ENCODE measurements at places on chromosomes 2 and 18.

GRCh38 chr2:114926303-114926702 lies 483.9 kb downstream of the DPP10 start:
- no peak for DNase-seq

DNA sequence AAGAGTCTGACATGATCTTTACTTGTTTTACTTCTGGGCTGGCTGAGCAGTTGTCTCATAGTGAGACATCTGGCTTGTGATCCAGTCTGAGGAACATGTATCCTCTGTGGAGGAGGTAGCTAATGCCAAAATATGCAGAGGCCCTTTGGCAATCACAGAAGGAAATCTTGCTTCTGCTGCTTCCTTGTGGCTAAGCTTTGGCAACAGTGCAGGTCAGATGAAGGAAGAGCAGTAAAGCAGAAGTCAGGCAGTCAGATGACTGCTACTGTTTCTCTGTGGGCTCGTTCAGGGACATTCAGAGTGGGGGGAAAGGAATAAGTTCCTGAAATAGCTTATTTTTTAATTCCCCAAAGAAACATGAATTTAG lies 22.3 kb downstream of the DOK1 start:
- no peak for DNase-seq

DNA sequence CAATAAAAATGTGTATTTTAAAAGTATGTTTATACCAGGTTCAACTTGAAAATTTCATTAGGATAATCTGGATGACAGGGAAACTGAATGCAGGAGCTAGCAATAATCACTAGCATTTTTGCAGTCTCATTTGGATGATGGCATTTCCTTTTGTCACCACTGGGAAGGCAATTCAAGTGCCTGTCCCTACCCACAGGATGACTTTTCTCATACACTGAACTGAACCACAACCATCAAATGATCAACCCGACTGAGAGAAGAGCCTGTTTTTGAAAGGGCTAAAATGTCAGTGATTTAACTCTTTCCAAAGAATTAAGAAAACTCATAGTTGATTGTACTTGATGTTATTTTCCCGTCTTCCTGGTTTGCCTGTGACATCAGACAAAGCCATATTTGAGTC lies 115.0 kb downstream of the FAM124B start:
- DNase-seq = no peak

DNA sequence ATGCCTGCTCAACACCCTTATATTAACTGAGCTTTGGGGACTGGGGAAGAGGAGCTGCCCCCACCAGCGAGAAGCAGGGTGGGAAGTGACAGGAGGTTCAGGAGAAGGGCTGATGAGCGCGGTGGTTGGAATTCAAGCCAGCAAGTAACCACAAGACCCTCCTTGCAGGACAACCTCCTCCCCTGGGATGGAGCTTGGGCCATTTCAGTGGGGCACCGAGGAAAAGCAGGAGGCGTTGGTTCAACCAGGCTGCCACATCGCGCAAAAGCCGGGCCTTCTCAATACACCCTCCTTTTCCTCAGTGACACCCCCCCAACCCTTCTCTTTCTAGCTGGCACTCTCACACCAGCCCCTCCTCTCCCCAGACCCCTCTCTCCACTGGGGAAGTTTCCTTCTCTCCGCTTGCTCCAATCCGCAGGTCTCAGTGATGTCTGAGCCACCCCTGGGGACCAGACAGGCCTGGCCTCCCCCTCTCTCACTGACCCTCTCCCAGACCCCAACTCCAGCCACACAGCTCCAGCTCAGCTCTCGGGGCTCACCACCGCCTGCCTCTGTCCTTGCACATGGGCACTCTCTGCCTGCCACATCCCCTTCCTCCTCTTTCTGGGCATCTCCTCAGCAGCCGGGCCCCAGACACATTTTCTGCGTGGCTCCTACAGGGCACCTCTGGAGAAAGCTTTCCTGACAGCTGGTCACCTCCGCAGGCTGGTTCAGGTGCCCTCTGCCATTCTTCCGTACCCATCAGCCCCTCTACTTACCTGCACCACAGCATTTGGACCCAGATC lies 44.5 kb downstream of the KCNF1 start:
- no peak for DNase-seq

GRCh38 chr2:84965192-84965516 lies 5.8 kb upstream of the KCMF1 start:
- DNase-seq = no peak

DNA sequence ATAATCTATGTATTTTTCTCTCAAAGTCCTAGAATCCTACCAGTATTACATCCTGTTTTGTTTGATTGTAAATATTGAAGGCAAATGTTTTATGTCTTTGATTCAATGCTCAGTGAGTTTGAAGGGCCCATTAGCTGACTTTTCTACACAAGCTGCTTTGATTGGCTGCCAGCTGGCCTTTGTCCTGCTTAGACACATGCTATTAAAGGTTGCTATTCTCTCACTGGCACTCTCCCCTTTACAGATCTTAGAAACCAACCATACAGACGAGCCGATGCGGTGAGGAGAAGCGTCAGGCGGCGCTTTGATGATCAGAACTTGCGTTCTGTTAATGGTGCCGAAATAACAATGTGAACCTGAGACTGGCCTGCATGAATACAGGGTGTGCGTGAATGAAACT lies 69.7 kb downstream of the PRPF40A start:
- DNase-seq = peak; percentile 2

- DNase-seq = peak; percentile 90
Measured at GRCh38 chr2:195898505-195899191, 170.0 kb downstream of the DNAH7 start.

GRCh38 chr2:71832388-71832787 lies 315.3 kb downstream of the CYP26B1 start:
- no peak for DNase-seq

- peak; percentile 22 for DNase-seq
Measured at GRCh38 chr2:67650291-67651133, 253.4 kb downstream of the ETAA1 start.

- DNase-seq = no peak
Measured at GRCh38 chr2:142545036-142545435, 332.4 kb upstream of the KYNU start.
